ENCODE measurements at places on chromosomes 1 and 21.

DNA sequence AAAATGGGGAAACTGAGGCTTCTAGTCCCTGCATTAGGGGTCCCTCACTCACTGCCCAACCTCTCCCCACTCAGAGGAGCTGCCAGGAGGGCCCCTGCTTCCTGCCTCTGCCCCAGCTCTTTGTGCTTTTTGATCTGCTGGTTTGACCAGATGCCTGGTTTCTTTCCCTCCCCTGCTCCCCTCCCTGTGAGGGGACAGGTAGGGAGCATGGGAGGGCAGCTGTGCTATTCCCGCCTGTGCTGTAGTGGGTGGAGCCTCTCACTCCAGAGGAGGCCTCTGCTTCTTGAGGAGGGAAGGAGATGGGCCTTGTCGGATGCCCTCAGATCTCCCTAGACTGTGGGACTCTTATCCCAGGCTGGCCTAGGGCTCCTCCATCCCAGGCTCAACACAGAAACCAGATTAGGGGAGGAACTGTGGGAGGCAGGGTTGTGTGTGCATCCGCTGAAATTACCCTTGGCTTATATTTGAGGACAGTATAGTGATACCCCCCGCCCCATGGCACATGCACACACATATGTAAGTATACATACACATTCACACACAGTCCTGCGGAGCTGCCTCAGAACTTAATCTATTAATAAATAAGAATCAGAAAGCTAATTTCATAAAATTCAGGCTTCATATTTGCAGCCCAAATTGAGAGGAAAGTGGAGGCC, 4.6 kb downstream of the BOLA1 start:
- no peak for DNase-seq

GRCh38 chr21:35095859-35096291, 46.8 kb upstream of the RUNX1 start:
- DNase-seq = no peak

DNA sequence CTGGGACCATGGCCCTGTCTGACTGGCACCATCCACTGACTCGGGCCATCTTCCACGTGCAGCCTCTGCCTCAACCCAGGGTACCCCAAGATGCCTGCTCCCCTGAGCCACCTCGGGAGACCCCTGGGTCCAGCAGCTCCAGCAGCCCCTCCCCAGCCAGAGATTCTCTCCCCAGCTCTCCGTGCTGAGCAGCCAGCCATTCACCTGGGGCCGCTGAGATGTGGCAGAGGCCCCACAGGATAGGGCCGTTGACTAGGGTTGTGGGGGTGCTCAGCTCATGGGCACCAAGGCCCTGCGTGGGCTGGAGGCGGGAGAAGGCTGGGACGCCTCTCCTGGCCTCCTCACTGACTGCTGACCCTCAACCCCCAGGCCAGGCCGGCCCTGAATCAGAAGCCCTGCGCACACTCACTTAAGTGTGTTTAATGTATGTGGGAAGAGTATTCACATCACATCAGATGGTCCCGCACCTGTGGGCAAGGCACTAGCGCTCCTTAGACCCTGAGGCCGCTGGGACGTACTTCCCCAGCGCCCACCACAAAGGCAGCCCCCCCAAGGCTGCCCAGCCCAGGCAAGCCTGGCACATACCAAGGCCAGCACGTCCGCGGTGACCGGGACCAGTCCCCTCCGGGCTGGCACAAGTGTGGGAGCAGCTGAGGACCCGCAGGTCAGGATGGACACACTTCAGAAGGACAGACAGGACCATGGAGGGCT, 27.8 kb downstream of the SLC19A1 start:
- no peak for DNase-seq

DNA sequence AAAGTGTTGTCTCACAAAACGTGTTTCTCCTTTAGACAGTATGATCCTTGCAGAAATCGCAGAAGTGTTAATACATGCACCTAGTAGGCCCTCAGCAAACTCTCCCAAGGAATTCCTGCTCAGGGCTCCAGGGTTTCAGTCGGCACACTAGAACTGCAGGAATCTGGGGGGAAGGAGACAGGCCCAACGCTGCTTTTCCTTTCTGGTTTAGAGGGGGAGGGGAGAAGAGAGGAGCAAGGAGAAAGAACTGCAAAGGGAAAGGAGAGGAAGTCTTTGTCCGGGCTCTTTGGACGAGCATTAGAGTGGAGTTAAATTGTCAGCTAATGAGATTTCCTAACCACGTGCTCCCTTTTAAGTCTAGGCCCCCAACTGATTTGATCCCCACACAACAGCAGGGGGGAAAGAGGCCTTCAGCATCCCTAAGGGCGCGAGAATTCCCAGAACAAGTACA, 103.7 kb upstream of the SOD1 start:
- no peak for DNase-seq

DNA sequence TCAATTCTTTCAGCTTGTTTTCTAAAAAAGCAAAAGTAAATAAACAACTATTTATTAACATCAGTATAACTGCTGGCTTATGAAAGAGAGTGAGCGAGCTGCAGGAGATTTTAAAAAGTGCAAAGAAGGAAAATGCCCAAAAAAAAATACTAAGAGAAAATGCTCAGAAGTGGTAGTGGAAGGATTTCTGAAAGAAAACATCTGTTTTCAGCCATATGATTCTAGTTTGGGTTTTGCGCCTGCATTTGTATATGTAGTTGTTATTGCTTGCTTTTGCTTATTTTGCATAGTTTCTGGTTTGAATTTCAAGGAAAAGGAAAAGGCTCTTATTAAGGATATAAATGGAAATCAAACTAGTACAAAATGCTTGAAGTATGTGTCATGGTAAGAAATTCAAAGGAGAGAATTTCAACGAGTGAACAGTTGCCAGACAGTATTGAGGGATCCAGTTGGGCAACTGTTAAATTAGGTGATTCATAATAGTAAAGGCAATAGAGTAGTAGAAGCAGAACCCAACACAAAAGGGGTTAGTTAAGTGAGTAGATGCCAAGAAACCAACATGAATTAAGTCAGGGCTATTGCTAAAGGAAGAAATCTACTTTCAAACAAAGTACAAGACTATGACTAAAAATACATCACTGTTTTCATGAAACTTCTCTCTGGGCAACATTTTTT, 1.2 kb downstream of the GBP5 start:
- no peak for DNase-seq

DNA sequence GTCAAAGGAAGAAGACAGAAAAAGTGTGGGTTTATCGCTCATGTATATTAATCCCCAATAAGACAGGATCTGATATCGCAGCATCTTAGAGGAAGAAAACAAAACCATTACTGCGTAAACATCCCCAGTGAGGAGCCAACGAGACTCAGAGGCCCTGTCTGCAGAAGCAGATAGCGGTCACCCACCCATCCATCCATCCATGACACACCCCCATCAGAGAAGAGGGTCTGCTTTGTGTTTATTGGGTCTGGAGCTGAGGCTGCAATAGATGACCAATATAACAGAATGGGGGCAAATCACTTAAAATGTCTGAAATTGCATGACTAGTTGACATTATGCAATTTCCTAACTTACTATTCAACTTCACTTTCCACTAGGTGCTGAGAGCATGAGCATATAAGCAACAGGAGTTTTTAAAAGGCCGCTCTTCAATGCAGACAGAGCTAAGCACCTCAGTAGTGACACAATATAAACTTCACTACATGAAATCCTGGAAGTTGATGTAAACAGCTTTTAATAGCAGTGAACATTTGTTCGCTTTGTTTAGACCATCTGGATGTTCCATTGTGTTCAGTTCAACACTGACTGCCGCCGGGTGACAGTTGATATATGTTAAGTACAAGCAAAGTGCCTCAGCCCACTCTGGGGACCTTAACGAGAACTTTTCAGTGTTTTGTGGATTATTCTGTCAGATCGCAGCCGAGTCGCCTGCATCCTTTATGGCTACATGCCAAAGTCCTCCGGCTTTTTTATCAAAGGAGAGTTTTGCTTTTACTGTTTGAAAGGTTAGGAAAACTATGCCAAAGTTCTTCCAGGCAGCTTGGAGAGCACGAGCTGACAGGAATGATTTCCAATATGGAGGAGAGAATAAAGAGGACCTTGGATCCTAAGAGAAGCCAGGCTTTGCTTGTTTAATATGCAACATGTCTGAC, 167.5 kb downstream of the ZNF281 start:
- no peak for DNase-seq

GRCh38 chr1:31834501-31834900, 18.7 kb upstream of the SPOCD1 start:
- no peak for DNase-seq

DNA sequence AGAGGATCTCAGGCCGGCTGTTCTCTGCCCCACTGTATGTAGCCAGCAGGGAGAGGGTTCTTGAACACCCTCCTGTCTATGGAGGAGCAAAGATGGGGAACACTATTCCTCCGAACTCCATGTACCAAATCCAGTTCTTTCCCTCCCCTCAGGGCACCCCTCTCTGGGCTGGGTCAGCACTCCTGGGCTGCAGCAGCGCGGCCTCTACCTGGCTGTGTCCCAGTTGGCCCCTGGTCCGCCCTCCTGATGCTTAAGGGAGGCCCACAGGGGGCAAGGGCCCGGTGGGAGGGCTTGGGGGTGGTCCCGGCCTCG, 471 bp upstream of the ADPRS start:
- DNase-seq = no peak

DNA sequence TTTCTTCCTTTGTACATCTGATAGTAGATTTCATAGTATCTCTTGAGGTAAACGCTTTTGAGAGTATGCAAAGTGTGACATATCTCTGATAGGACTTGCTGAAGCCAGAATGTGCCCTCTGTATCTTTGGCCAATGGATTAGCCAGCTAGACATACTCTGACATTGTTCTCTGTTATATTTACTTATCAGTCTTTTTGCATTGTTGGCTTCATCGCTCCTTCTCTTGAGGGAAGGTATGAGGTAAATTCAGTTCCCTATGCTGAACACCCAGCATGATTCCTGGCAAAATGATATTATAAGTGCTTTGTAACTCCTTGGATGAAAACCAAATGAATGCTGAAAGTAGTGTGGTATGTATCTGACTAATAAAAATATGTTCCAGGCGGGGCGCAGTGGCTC, 163.2 kb upstream of the CACYBP start:
- DNase-seq = no peak

- no peak for DNase-seq
These were observed 658.3 kb downstream of the LTN1 start for GRCh38 chr21:28334407-28334806.

DNA sequence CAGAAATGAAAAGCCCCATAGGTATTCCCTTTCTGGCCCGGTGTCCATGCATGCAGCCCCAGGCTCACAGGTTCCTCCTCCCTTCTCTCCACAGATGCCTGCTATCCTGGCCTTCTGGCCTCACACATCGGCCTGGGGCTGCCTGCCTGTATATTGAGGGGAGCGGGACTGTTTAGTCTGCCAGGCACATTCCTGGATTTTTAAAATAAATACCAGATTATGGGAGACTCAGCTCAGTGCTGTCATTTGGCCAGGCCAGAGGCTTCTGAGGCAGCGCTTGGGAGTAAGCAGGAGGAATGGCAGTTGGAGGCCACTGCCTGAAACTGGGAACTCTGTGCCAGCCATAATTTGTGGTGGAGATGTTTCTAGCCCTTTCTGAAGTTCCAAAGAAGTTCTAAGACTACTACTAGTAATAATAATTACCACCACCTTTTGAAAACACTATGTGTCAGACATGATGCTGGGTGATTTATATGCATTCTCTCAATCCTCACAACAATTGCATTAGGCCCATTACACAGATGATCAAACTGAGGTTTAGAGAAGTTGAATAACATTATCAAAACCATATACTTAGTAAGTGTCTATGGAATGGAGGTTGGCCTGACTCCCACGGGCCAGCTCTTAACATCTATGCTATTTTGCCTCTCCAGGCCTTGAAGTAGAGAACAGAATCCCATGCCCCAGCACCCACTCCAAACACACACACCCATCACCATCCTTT, 107.6 kb downstream of the PLXNA2 start:
- DNase-seq = no peak

DNA sequence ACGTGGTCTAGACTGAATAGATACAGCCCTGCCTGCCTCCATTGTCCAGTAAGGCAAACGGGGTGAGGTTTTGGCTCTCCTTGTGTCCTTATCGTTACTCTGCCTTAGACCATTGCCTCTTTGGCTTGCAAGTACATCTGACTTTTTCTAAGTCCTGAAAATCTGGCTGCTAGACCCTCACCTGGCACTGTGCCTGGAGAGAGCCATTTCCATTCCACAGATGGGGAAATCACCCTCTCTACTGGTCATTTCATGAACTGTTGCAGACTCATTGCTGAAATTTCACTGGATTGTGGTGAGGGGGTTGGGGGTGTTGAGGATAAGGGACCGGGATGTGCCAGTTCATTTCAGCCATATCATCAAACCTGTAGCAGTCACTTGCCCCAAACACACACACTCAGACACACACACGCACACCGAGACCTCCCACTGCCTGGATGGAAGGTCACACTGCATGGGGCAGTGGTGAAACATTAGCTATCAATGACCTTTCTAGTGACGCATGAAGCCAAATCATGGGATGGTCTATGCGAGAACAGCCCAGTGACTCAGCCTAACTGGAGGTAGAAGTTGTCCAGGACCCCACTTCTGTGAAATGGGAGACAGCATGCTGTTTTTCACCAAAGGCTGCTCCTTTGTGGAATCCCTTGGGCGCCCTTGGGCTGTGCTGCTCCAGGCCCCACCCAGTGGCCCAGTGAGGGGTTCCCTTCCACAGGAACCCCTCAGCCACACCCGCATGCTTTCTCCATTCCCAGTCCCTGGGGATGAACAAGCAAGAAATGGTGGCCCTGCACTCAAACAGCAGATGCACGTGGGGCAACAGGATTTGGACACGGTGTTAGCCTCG, 34.9 kb upstream of the VASH2 start:
- DNase-seq = no peak

DNA sequence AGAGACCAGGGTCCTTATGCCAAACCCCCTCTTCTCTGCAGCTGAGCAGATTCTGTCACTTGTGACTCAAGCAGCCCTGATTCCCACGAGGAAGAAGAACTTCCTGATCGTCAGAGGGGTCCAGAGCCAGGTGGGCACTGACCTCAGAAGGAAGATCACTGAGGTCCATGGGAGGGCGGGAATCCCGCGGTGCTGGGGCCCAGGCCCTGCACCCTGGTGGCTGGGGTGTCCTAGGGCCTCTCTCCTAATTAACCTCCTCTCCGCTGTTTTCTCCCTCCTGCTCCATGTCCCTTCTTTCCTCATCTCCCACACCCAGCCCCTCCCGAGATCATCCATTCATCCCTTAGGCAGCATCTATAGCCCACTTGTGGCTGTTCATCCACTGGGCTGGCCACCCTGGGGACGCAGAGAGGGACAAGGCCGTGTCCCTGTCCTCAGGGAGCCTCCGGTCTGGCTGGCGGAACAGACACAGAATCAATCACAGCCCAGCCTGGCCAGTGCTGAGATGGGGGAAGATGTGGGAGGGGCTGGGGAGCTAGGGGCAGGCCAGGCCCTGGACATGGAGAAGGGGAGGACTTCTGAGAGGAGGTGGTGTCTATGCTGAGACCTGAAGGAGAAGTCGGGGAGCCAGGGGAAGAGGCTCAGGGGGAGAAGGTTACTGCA, 638.3 kb downstream of the MATN1 start:
- no peak for DNase-seq
